ENCODE measurements at places on chromosomes 13 and 19.

- no peak for DNase-seq
These were observed 533.9 kb downstream of the DCT start for GRCh38 chr13:93945621-93946020.

GRCh38 chr13:37695200-37695599 lies 96.6 kb upstream of the POSTN start:
- no peak for DNase-seq

- no peak for DNase-seq
These were observed 322.7 kb downstream of the SUCLA2 start for GRCh38 chr13:47678201-47678968.

GRCh38 chr19:41785653-41786052 lies 10.7 kb upstream of the CEACAM3 start:
- no peak for DNase-seq
